ENCODE measurements at places on chromosomes 2 and 18.

DNA sequence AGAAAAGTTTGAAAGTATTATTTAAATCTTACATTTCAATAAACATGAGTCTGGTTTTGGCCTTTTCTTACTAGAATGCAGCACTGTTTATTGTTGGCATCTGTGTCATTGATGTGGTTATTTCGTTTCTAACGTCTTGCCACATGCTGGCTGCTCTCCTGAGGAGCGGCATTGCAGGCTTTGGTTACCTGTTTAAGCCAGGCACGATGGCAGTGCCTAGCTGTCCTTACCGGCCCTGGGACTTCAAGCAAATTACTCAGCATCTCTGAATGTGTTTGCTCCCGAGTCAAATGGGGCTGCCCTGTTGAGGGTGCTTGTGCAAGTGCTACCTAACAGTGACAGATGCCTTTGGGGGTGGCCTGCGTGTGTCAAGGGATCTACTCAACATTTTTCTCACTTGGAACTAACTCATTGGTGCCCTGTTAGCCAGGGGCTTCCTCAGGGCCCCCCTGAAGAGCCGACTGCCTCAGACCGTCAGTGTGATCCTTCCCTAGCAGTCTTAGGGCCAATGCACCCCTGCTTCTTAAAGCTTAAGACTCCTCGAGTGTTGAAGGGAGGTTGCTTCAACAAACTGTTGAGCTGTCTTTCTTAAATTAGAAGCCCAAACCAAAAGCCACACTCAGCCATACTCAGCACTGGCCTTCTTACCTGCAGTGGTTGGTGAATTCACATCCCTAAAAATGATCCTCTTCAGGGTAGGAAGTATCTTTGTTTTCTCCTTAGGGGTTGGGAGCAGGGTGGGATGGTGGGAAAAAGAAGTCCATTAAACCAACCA lies 151.5 kb downstream of the NCK2 start:
- DNase-seq: no peak

- DNase-seq: no peak
Measured at GRCh38 chr2:17915811-17916518, 37.5 kb downstream of the KCNS3 start.

GRCh38 chr2:239465017-239466001 lies 64.5 kb upstream of the HDAC4 start:
- no peak for DNase-seq

DNA sequence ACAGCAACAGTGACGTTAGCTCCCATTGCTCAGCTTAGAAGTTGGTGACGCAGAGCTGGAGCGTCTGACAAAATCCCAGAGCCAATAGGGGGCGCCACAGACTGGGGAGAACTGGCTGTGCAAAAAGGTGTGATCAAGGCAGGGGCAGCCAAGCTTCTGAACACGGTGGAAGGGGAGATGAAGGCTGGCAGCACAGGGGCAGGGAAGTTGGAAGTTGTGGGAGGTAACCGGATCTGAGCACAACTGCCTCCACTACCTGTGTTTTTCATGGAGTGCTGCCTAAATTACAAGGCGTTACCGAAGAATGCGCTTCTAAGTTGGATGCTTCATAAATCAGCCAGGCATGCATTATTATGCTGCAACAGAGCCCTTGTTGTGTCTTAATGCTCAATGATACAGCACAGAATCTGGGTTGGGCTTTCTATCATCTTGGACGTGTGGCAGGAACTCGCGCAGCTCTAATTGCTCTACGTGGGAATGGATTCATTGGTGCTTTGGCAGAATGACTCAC lies 370.0 kb downstream of the SLC4A3 start:
- no peak for DNase-seq

GRCh38 chr18:34760444-34760843 lies 50.3 kb downstream of the DTNA start:
- no peak for DNase-seq
